ENCODE measurements at places on chromosomes 4 and X. TPM values are rescaled to one million over a fixed set of nuclear protein-coding genes. Genes with fewer than 3 reads are reported as not detected.

The CLIC2 gene
- total RNA-seq, result 0.65 TPM

The USP38 gene
- total RNA-seq, result 25.9 TPM

The ZFYVE28 gene
- total RNA-seq, result 40.1 TPM

The HSFX3 gene
- total RNA-seq, result not detected

The BCLAF3 gene
- 8.6 TPM for total RNA-seq

The PDLIM3 gene
- total RNA-seq, result not detected

The TNMD gene
- total RNA-seq, result not detected

The STATH gene
- not detected for total RNA-seq

The FRYL gene
- 82.7 TPM for total RNA-seq

The NPY2R gene
- not detected for total RNA-seq

The AKAP4 gene
- not detected for total RNA-seq

Measured in activated CD4-positive, alpha-beta memory T cell treated with anti-CD3 and anti-CD28 coated beads, Interleukin-2, amount 10 ng/mL, durations not matched to agents 7 days and 5 days (primary cell).